ENCODE measurements at places on chromosomes 3 and 15.

DNA sequence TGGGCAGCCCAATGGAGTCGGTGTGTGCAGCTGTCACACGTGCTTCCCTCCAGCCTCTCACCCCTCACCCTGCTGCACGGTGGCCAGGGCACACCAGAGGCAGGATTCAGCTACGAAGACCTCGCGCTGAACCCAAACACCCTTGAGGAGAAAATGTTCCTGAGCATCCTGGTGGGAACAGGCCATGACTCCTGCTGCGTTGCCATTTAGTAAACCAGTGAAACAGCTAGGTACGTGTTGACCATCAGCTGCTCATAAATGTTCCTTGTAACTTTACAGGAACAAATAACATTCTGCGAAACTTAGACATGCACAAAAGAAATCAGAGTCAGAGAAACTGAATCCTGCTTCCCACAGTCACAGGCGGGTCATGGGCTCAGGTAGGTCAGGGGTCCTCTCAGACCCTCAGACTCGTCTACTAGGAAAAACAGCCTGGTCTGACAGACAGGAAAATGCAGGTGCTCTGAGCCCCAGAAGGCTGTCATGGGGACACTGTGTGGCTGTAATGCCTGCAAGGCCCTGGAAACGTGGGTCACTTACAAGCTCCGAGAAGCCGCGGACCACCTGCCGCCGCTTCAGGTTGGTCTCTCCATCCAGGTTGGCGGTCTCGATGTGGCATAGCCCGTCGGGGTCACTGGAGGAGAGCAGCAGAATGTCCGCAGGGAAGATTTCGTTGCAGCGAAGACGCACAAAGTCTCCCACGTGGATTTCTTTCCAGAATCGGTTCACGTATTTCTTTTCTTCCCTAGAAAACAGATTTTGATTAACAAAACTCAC lies 82.5 kb downstream of the ATP10A start:
- no peak for DNase-seq

DNA sequence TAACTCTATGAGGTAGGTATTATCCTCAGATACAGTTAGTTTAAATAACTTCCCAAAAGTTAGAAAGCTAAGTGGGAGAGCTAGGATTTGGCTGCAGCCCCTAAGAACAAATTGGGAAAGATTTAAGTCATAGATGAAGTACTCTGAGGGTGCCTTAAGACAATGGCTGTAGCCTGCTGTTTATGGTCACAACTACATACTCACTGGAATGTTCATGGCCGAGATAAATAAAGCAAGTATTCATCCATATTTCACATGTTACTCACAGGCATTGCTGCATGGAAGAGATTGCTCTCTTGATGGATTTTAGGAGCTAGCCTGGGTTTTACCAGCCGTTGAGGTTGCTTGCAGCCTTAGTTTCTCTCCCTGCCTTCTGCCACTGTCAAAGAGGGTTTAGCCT lies 145.0 kb downstream of the CMSS1 start:
- no peak for DNase-seq

DNA sequence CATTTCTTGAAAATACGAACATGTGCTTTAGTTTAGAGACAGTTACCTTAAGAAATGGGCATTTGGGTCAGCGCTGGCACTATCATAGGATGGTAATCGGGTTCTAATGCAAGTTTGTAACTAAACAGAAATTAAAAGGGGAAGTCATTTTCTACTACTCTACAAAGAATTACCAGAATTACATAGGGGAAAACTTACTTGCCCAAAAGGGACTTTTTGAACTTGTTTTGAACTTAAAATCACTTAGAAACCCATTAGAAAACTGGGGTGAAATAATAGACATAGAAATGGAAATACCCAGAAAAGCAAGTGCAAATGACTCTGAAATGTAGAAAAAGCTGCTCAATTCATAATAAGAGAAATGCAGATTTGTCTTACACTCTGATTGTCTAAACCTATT lies 44.9 kb downstream of the SPATA16 start:
- DNase-seq = no peak

DNA sequence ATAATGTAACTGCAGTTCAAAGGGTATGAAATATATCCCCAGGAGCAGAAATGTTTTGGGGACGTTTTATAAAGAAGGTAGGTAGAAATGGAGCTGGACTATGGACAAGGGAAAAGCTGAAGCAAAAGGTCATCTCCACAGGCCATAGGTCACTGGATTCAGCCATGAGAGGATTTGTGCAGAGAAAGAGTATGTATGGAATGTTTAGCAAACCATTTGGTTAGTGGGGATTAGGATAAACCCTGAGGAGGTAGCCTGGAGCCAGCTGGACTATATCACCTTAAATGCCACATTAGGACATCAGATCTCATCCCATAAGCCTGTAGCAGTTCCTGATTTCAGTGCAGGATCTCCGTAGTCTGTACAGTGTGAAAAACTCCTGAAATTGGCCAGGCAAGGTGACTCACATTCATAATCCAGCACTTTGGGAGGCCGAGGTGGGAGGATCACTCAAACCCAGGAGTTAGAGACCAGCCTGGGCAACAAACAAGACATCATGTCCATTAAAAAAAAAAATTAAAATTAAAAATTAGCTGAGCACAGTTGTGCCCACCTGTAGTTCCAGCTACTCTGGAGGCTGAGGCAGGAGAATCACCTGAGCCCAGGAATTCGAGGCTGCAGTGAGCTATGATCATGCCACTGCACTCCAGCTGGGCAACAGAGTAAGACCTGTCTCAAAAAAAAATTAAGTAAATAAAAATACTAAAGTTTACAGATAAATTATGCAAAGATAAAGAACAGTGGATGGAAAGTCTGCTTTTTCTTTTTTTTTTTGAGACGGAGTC lies 4.7 kb downstream of the IP6K1 start:
- no peak for DNase-seq

DNA sequence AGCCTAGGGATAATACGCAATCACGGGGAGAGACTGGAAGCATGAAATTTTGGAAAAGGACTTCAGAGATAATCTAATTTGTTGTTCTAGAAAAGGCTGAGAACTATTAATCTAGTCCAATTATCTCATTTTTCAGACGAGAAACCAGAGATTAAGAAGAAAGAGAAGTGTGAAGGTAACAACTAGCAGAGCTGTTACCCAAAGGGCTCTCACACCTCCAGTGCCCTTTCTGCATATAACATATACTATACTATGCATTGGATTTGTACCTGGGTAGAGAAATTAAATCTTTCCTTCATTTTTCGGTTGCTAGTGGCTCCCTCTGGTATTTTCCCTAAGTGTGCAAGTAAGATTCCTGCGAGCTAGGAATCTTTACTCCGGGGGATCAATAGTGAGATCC lies 13.4 kb upstream of the TM4SF19 start:
- no peak for DNase-seq

GRCh38 chr3:117441851-117442250 lies 732.3 kb downstream of the TUSC7 start:
- DNase-seq = no peak

DNA sequence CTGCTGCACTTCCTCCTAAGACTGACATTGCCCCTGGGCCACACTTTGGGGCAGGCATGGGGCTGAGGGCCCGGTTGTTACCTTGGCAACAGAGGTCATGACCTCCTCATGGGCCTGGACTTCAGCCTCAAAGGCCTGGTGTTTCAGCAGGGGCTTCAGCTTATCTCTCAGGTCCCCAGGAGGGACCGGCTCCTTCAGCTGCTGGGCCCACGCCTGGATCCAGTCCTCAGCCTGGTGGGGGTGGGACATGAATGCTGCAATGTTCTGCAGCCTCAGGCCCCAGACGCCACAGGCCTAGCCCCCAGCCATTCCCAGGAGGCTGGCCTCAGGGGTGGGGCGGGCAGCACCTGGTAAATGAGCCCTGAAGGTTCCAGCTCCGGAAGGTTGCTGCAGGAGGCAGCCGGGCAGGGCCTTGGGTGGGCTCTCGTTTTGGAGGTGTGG lies 27.6 kb downstream of the SPTBN5 start:
- DNase-seq = no peak

GRCh38 chr15:25422021-25422420 lies 16.8 kb downstream of the UBE3A start:
- no peak for DNase-seq

- no peak for DNase-seq
These were observed 86.6 kb downstream of the GPR156 start for GRCh38 chr3:120198305-120198878.

- DNase-seq = no peak
These were observed 130.0 kb upstream of the KCNMB2 start for GRCh38 chr3:178406206-178406605.

DNA sequence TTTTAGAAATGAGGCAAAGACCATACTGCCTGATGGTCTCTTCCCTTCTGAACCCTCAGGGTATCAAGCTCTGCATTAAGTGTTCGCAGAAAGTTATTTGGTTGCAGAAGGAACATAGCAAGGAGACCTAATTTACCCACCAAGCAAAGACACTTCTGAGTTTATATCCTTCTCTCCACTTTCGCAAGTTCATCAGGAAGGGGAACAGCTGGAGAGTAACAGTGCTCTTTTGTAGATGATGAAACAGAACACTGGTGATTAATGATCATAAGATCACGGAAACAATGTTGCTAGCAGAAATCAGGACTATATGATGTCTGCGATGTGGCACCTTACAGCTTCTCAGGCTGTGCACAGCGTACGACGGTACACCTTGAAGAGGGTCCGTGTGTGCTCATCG lies 62.1 kb downstream of the NCEH1 start:
- no peak for DNase-seq

DNA sequence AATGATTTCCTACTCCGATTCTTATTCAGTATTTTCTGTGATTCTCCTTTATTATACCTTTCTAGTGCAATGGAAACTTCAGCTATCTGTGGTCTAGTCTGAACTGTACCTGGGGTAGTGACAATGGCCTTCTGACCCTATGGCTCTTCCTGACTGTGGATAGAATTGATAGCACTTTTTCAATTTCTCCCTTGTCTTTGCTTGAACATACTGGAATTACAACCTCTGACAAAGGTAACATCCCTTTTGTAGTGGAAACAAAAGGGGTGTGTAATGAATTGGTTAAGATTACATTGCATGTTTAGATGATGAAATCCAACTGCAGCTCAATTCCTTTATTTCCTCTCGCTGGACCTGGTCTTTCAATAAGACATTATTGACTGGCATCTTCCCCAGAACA lies 21.0 kb upstream of the SOX2 start:
- no peak for DNase-seq

GRCh38 chr3:16885593-16886302 lies 993 bp downstream of the PLCL2 start:
- DNase-seq = no peak

DNA sequence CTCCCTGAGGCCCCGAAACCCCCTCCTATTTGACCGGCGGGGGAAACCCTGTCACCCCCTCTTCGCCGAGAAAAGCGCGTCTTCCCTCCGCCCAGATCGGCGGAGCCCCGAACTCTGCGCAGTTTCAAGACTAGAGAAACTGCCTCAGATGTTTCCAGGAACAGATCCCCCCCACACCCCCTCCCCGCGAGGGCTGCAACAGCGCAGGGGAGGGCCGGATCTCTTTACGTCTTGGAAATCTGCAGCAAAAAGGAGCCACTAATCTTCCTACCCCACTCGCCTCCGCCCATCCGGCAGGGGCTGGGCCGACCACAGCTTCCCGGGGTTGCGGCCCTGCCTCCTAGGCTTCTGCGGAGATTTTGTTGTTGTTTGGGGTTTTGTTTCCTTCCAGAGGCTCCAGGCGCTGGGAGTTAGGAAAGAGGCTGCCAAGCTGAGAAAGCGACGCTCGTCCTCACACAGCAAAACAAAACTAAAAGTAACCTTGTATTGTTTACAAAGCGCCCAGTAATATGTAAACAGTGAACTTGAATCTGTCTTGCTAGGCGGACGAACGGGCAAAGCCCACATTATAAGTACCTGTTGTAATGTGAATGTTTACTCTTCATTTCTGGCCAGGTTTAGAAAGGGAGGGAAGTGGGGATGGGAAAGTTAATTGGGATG lies 2.2 kb downstream of the FOXB1 start:
- DNase-seq = peak; percentile 85

GRCh38 chr3:186217820-186218164 lies 108.9 kb upstream of the ETV5 start:
- no peak for DNase-seq
